Kidney tubule cell (primary cell): ENCODE measurements at places on chromosomes 6 and 20.

GRCh38 chr6:3377536-3378397 lies 79.1 kb downstream of the SLC22A23 start:
- DNase-seq: peak; percentile 36

DNA sequence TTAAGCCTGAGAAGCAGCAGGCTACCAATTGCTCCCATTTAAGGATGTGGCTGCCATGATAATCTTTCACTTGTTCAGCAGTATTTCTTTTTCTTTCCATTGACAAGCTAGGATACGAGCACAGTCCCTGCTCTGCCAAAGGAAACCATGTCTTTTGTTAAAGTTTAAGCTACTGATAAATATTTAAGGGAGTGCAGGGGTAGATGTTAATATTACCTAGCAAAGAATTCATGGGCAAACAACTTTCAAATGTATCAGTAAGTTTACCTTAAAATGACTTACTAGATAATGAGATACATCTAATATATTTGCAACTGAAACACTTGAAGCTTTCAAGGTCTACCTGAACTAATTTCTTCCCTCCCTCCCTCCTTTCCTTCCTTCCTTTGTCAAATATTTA lies 77.3 kb downstream of the OPN5 start:
- DNase-seq: peak; percentile 25

- no peak for DNase-seq
Observed at GRCh38 chr20:40646361-40646760, 42.7 kb downstream of the MAFB start.

GRCh38 chr20:50823319-50823718 lies 28.5 kb downstream of the BCAS4 start:
- DNase-seq: no peak

GRCh38 chr20:57399587-57400155 lies 8.5 kb downstream of the RBM38 start:
- peak; percentile 57 for DNase-seq

DNA sequence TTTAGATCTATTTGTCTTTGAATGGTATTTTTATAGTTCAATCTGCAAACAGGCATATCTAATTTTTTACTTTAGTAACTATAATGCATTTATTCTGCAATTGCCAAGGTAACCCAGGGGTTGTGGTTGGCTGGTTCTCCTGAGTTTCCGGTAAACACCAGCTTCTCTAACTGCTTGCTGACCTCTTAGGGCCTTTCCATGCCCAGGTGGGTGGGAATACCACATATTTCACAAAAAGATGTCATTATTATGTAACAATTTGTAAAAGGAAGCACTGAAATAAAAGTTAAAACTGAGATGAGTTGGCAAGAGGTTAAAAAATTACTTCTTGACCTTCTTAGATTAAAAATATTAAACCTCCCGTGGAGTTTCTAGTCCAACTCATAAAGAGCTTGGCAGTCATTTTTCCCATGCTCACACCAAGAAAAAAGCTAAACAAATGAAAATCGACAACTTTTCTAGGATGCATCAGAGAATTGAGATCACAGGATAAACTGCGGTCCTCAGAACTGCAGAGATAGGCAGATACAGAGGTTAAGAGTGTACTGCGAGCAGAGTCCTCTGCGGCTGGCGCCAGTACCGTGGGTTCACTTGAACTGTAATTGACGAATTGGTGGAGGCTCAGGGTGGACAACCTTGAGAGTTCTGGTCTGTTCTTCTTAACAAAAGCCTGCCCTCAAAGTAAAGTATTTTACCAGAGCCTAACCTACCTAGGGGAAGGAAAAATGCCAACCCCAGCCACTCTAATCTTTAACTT lies 2.2 kb upstream of the VNN1 start:
- DNase-seq: peak; percentile 33

GRCh38 chr20:36848078-36848660 lies 27.8 kb upstream of the TLDC2 start:
- DNase-seq: peak; percentile 90

- peak; percentile 46 for DNase-seq
Observed at GRCh38 chr6:79453558-79454042, 83.6 kb downstream of the LCA5 start.

DNA sequence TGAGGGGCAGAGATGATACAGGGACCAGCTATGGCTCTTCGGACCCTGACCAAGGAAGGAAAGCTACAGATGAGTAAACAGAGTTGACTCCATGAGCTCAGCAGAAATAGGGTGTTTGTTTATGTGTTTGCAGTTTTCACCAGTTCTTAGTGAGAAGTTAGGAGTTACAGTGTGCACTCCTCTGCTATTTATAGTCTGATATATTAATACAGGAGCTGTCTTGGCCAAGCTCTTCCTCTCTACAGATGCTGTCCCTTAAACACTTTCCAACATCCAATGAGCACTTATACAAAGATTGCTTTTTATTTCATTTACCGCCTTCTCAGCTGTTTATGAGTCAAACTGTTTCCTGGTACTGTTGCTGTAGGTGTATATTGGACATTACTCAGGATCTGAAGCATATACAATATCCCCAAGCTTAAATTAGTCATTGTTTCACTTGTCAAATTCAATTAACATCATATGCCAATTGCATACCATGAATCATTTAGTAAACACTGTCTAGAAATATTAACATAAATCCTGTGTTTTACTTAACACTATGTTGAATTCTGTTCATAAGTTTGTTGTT lies 618.0 kb downstream of the PRKN start:
- peak; percentile 11 for DNase-seq

DNA sequence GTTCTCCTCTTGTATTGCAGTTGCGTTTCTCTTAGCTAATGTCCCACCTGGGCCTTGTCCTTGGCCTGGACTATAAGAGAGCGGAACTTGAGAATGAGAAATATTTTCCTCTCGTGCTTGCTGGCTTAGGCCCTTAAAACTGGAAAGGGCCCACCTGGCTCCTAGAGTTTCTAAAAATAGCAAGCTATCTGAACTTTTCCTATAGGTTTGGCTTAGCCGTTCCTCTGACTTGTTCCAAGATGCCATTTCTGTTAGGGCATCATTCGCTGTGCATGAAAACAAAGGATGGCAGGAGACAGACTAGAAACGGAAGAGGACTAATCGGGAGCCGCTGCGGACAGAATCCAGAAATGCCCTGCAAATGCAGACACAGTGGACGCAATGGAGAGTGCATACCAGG lies 4.5 kb downstream of the RIPOR3 start:
- DNase-seq: no peak

- peak; percentile 27 for DNase-seq
Observed at GRCh38 chr6:3697609-3698008, 53.9 kb downstream of the PXDC1 start.

DNA sequence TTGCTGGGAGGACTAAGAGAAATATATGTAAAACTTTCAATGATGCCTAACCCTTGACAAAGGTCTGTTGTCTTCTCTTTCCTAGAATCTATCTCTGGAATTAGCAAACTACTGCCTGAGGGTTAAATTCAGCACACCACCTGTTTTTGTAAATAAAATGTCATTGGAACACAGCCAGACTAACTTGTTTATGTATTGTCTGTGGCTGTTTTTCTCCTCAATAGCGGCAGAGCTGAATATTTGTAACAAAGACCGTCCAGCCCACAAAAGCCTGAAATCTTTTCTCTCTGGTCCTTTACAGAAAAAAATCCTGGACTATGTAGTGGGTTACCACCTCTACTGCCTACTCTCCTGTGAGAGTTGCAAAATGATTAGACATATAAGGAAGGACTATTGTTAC lies 33.3 kb upstream of the SYNDIG1 start:
- DNase-seq: no peak
